ENCODE measurements at places on chromosomes 12 and 14. TPM values are rescaled to one million over a fixed set of nuclear protein-coding genes. Genes with fewer than 3 reads are reported as not detected.
A peak's percentile ranks its signal among the peaks of the same experiment; 100 is the strongest.

GRCh38 chr12:117972301-117972700 is 3.5 kb upstream of the KSR2 start:
- no peak for DNase-seq

GRCh38 chr12:130747867-130748740 is 32.0 kb upstream of the RIMBP2 start:
- peak; percentile 83 for DNase-seq

The OAS1 gene
- total RNA-seq: 46.0 TPM

GRCh38 chr12:130420071-130420470 is 82.4 kb downstream of the PIWIL1 start:
- DNase-seq: no peak

The ABCD2 gene
- 4.8 TPM for total RNA-seq

DNA sequence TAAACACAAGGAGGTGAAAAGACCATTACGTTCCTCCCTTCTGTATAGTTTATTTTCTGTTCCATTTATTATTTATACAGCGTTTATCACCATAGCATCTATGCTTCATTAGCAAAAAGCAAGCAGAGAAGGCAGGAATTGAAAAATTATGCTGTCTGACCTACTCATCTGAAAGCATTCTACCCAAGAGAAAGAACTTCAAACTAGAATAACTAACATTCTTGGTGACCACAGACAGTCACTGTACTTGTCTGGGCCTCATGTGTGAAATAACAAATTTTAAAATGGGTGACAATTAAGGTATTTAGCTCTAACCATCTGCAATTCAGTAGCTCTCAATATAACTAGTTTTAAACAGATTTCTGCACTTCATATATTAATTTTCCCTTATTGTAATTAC is 29.3 kb upstream of the PDE3A start:
- no peak for DNase-seq

The LBHD2 gene
- not detected for total RNA-seq

The SYNDIG1L gene
- total RNA-seq: not detected

The RNF212B gene
- total RNA-seq: not detected

- DNase-seq: no peak
Observed at GRCh38 chr14:53541411-53541810, 388.3 kb upstream of the DDHD1 start.

GRCh38 chr12:89731089-89731488 is 22.5 kb upstream of the ATP2B1 start:
- DNase-seq: no peak

The SAV1 gene
- total RNA-seq: 13.4 TPM

All from activated CD4-positive, alpha-beta memory T cell treated with anti-CD3 and anti-CD28 coated beads for 36 hours (primary cell).